Body of pancreas (tissue), 4 donors: ENCODE measurements at places on chromosomes 4 and X. TPM values are rescaled to one million over a fixed set of nuclear protein-coding genes. Genes with fewer than 3 reads are reported as not detected.

GRCh38 chrX:131262738-131263679 lies 26.1 kb downstream of the IGSF1 start:
- peaks cover 28% of the 10 kb centered on the region for H3K4me1 ChIP-seq
- H3K27ac ChIP-seq, result peak overlapping the region; percentile 23
- H3K27me3 ChIP-seq, result no peaks in the 10 kb centered on the region
- no peaks in the 10 kb centered on the region for H3K36me3 ChIP-seq
- DNase-seq, result peak; percentile 59
- no peak overlapping the region for H3K4me3 ChIP-seq

DNA sequence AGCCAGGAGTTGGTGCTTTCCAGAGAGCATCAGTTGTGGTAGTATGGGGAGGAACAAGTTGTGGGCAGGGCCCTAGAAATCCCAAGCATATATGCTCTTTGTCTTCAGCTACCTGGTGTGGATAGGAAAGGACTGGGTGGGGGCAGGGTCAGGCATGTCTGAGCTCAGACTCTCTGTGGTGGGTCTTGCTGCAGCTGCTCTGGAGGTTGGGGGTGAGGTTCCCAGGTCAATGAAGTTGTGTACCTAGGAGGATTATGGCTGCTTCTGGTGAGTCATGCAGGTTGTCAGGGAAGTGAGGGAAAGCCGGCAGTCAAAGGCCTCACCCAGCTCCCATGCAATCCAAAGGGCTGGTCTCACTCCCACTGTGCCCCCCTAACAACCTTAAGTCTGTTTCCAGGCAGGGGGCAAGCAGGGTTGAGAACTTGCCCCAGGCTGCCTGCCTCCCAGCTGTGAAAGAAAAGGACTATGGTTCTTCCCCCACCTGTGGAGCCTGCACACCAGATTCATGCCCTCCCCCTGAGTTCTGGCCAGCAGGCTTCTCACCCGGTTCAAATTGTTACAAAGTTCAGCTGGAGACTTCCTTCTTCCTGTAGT lies 30.4 kb upstream of the QRFPR start:
- no peaks in the 10 kb centered on the region for H3K36me3 ChIP-seq
- no peaks in the 10 kb centered on the region for H3K27me3 ChIP-seq
- no peak overlapping the region for H3K27ac ChIP-seq
- no peak for DNase-seq
- no peak overlapping the region for H3K4me3 ChIP-seq
- no peaks in the 10 kb centered on the region for H3K4me1 ChIP-seq

DNA sequence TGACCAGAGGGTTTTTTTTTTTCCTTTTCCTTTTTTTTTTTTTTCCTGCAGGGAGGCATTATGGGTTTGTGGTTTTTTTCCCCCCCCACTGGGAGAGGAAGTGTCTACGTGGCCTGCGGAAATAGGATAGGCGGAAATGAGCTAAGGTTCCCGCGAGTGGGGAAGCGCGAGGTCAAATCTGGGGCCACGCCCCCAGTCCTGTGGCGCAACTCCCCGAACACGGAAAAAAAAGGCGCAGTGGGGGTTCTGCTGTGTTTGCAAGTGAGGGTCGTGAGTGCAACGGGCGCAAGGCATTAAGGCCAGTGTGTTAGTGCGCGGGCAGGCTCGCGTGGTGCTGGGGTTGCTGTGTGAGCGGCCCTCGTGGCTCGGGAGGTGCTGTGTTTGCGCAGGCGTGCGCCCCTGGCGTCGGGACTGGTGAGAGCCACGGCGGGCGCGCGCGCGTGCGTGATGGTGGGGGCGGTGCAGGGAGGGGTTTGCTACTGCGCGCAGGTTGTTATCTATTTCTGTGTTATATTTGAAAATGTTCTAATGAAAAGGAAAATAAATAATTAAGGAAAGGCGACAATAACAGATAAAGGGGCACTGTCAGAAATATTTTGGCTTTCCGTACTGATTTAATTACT lies 685 bp upstream of the MORF4L2 start:
- peak overlapping the region; percentile 20 for H3K4me3 ChIP-seq
- H3K27ac ChIP-seq, result peak overlapping the region; percentile 76
- no peaks in the 10 kb centered on the region for H3K27me3 ChIP-seq
- H3K36me3 ChIP-seq, result no peaks in the 10 kb centered on the region
- DNase-seq, result peak; percentile 90
- H3K4me1 ChIP-seq, result peaks cover 26% of the 10 kb centered on the region

DNA sequence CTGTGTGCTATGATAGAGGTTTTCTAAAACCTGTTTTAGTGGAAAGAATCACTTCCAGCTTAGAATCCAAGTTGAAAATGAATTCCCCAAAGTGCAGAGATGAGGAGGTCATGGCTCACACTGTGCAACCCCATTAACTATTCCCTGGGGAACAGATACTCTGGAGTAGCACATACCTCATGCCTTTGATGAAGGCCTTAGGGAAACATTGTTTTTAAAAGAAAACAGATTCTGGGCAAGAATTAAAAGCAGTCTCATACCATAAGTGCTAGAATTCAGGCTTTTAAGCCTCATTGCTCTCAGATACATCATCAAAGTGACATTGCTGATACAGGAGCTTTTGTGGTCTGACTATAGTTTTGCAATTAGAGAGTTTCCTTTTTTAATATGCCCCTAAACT lies 115.1 kb downstream of the NDST4 start:
- no peak for DNase-seq
- no peaks in the 10 kb centered on the region for H3K4me1 ChIP-seq
- no peak overlapping the region for H3K27ac ChIP-seq
- H3K4me3 ChIP-seq, result no peak overlapping the region
- H3K27me3 ChIP-seq, result no peaks in the 10 kb centered on the region
- H3K36me3 ChIP-seq, result no peaks in the 10 kb centered on the region

DNA sequence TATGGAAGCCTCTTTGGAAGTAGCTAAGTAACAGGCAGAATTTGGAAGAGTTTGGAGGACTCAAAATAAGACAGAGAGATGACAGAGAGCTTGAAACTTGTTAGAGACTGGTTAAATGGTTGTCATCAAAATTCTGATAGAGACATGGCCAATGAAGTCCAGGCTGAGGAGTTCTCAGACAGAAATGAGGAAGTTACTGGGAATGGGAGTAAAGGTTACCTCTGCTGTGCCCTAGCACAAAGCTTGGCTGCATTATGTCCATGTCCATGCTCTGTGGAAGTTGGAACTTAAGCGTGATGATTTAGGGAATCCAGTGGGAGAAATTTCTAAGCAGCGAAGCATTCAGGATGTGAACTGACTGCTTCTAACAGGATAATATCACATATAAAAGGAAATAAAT lies 146.2 kb upstream of the NDST4 start:
- no peak for DNase-seq
- no peak overlapping the region for H3K4me3 ChIP-seq
- H3K27me3 ChIP-seq, result no peaks in the 10 kb centered on the region

GRCh38 chr4:10734697-10735096 lies 50.1 kb upstream of the CLNK start:
- no peak for DNase-seq
- no peak overlapping the region for H3K27ac ChIP-seq
- no peak overlapping the region for H3K4me3 ChIP-seq
- H3K36me3 ChIP-seq, result no peaks in the 10 kb centered on the region

- no peak for DNase-seq
- no peaks in the 10 kb centered on the region for H3K4me1 ChIP-seq
- H3K27me3 ChIP-seq, result no peaks in the 10 kb centered on the region
- no peak overlapping the region for H3K27ac ChIP-seq
- no peak overlapping the region for H3K4me3 ChIP-seq
- H3K36me3 ChIP-seq, result no peaks in the 10 kb centered on the region
These were observed 103.7 kb downstream of the APOOL start for GRCh38 chrX:85107407-85107806.

- no peaks in the 10 kb centered on the region for H3K36me3 ChIP-seq
- DNase-seq, result no peak
- no peaks in the 10 kb centered on the region for H3K4me1 ChIP-seq
- no peak overlapping the region for H3K27ac ChIP-seq
- no peak overlapping the region for H3K4me3 ChIP-seq
These were observed 31.5 kb upstream of the HTRA3 start for GRCh38 chr4:8238036-8238511.

MGAT4D gene
- not detected for total RNA-seq
